ENCODE measurements at places on chromosomes 5 and 9.

DNA sequence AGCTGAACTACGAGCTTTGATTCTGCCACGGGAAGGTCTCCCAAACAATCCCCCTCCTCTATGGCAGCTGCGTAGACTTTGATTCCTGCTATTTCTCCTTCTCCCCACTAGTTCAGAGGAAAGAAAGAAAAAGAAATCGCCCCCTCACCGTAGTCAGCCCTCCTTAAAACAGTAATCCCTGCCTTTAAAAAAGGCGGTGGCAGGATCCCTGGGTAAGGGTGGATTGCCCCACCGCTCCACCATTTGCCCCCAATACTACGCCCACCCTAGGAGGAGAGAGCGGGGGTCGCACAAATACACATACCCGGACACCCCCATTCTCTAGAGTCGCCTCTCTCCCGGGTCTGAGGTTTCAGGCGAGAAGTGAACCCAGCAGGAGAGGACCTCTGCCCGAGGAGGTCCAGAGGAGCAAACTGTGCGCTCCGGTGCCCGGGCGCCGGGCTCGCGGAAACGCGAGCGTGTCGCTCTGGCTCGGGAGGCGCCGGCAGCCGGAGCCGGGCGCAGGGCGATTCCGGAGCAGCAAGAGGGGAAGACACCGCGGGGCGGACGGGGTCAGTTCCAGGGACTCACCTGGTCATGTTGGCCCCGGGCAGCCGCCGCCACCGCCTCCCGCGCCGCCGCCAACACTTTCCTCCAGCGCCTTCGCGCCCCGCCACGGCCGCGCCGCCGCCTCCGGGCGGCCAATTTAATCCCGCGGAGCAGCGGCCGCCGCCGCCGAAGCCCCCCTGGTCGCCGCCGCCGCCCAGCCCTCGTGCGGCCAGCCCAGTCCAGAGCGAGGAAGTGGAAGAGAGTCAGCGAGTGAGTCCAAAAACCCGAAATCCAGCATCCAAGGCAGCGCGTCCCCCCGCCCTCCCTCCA, 1057.7 kb upstream of the DMAC1 start:
- peak; percentile 47 for DNase-seq

GRCh38 chr9:93059011-93059714, 662 bp downstream of the SUSD3 start:
- no peak for DNase-seq

GRCh38 chr9:79224672-79225433, 346.9 kb upstream of the TLE4 start:
- peak; percentile 32 for DNase-seq

DNA sequence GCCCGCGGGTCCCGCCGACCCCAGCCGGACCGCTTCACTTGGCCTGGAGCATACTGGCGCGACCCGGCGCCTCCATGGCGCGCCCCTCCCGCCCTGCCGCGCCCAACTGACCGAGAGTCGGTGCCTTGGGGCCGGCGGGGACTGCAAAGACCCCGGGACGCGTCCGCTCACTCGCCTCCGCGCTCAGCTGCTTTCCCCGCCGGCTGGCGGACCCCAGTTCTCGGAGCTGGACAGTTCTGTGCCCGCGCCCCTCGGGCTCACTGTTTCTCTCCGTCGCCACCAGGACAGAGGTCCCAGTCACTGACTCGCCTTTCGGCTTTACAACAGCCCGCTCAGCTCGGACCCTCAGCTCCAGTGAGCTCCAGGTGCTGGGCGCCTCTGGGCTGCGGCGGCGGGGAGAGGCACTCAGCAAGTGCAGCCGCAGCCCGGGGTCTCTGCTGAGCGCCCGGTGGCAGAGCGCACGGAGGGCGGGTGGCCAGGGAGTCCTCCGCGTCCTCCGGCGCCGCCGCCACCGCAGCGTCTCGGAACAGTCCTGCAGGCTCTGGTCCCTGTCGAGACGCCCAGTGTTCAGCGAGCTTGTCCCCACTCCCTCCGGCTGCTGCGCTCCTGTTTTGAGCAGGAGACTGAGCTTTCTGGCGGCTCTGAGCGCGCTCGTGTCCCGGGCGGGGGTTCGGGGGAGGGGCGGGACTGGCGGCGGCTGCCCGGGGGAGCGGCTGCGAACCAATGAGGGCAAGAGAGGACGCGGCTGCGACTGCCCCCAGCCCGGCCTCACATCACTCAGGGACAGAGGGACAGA, at the start of gene SMIM32:
TSS of gene SMIM32 (minus strand) at position 637 of the 796 bp plus-strand sequence. CDS start 638 bp downstream, outside the sequence.
- peak; percentile 19 for DNase-seq

DNA sequence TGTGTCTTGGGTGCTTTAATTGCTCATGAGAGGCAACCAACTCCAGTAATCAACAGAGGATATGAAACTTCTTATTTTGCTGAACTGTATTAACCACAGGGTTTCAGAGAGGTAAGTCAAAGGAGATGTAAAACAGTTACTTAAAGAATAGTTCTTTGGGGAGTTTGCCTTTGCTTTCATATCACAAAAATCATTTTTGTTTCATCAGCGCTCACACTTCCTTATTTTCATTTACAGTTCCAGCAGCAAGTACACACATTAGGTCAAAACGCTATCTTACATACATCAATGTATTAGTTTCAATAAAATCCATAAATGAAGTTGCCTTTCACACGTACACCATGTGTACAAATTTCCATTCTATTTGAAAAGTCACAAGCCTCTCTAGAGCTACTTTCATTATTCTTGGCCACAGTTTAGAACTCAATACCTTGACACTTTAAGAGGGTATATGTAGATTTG, 50.1 kb downstream of the ST8SIA4 start:
- DNase-seq: no peak

GRCh38 chr9:130129432-130130061, 42.7 kb upstream of the NCS1 start:
- DNase-seq: no peak

DNA sequence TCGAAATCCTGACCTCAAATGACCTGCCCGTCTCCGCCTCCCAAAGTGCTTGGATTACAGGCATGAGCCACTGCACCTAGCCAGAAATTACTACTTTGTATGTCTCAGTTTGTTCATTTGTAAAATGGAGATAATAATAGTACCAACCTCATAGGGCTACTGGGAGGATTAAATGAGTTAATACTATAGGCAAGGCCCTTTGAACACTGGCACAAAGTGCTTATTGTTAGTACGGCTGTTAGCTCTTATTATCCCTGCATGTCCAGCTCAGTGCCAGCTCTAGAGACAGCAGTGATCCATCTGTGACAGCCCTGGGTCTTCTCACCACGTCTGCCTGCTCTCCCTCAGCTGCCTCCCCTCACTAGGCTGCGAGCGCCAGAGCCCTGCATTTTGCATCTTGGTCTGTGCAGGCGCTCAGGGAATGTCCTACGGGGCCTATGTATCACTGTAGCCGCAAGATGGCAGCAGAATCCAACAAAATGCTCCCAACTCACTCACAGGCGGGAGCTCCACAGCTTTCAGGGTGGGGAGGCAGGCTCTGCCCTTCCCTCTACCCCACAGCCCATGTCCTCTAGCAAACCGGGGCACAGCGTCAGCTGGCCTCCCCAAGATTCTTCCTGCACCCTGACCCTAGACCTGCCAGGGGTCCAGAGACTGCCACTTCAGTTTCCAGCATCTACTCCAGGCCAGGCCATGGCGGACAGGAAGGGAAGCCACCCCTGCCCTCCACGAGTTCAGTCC, 17.7 kb upstream of the AKNA start:
- DNase-seq: peak; percentile 76

GRCh38 chr5:95219411-95219810, 65.5 kb downstream of the MCTP1 start:
- no peak for DNase-seq

Data from kidney tubule cell (primary cell).